ENCODE measurements at places on chromosomes 11 and 22. TPM values are rescaled to one million over a fixed set of nuclear protein-coding genes. Genes with fewer than 3 reads are reported as not detected.

Gene RASL10A
- 0.63 TPM for total RNA-seq

GRCh38 chr11:72974487-72975205, 160.4 kb downstream of the ATG16L2 start:
- DNase-seq, result no peak

- DNase-seq, result peak; percentile 94
Observed at GRCh38 chr11:116772443-116773202, at the start of gene BUD13. Gene BUD13, minus strand, starts transcription at chr11:116772987. Its CDS starts 23 bp downstream, at chr11:116772964.

Gene HBD
- total RNA-seq, result not detected

GRCh38 chr22:22235558-22235957, 9.0 kb upstream of the VPREB1 start:
- DNase-seq, result peak; percentile 33

Gene RELA
- total RNA-seq, result 53.7 TPM

Gene AMOTL1
- total RNA-seq, result 67.5 TPM

DNA sequence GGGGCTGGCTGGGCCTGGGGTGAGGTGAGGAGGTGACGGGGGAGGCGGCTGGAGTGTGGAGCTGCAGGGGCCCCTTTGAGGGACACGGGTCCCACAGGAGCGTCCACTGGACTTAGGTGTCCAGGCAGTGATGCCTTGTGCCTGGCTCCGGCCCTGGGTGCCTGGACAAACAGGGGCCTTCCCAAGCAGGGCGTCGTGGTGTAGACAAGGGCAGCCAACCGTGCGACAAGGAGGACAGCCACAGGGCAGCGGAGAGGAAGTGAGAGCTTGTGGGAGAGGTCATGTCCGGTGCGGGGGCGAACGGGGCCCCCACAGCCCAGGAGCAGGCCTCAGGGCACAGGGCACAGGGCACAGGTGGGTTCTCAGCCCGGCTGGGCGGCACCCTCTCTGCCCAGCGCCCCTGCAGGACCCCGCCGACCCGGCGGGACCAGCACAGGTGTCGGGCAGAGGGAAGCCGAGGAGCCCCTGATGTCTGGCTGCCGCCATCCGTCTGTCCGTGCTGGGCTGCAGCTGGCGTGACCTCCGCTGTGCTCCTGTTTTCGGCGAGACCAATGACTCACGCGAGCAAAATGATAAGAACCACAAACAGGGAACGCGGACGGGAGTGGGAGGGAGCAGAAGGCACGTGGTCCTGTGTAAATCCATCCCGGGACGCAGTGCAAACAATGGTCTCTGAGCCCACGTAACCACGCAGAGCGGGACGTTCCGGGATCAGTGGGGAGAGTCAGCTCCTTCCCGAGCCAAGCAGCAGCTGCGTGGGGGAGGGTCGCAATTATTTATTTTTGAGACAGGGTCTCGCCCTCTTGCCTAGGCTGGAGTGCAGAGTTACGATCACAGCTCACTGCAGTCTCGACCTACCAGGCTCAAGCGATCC, 49.1 kb upstream of the A4GALT start:
- DNase-seq, result no peak
